ENCODE measurements at places on chromosomes 7 and 10.

GRCh38 chr7:117171106-117171505 lies 151.8 kb downstream of the WNT2 start:
- DNase-seq: no peak

- DNase-seq: no peak
Observed at GRCh38 chr7:126449611-126450268, 803.0 kb downstream of the GRM8 start.

GRCh38 chr7:101993311-101993710 lies 175.9 kb downstream of the CUX1 start:
- no peak for DNase-seq

GRCh38 chr10:70348228-70348850 lies 34.1 kb downstream of the LRRC20 start:
- DNase-seq: no peak

DNA sequence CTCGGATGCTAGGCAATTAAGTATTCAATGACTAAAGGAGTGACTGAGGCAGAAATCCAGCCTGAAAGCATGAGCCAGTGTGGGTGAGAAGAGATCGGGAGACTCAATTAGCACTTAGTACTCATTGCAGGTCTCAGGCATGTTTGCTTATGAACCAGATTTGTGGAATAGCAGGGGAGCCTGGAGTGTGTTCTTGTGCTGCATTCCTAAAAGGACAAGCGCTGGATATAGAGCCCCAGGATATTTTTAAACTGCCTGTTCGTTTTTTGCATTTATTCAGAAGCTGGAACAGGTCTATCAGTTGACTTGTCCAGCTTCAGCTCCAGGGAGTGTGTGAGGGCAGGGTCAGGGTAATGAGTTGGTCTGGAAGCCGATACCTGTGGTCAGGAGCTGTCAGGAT lies 120.3 kb downstream of the BMPER start:
- DNase-seq: no peak

DNA sequence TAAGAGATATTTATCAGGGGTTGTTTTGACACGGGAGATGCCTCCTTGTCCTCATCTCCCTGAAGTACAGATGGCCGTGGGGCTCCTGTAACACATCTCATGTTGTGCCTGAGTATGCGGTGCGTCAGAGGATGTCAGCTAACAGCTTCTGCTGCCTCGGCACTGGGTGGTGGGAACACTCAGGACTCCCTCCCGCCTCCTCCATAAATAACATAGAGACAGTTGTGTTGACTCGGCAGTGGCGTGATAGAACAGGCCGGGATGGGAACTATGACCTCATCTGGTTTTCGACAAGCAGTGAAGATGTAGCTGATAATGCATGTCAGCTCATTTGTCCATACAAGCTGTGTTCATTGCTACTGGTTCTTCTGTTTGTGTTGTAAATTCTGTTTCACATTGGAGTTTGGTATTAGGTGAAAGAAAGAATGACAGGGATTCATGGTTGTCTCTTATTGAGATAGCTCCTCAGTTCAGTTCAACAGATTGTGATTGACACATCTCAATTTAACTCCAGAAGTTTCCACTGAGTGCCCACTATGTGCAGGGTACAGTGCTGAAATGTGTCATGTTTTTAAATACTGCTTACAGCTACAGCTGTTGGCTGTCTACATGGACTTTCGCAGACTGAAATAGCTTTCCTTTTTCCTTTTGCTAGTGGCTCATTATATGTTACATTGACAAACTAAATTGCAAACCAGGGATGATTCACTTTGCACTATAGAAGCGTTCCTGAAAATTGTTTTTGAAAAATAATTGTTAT lies 87.4 kb downstream of the CHN2 start:
- no peak for DNase-seq

DNA sequence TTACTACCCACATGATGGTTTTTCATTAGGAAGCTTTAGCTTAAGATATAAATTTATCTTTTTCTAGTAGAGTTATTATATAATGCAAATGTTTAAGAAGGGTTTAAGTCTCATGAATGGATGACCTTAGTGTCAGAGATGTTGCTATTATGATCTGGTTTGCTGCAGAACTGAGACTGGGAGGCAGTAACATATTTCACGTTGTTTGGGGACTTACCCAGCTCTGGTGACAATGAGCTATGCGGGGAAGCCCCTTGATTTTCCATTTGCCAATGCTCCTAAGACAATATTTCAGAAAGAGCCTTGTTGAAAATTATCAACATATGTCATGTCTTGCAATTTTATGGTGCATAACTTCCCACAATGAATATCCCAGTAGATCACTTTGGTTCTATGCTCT lies 754.6 kb downstream of the REEP3 start:
- no peak for DNase-seq

GRCh38 chr10:93281367-93281720 lies 200.8 kb downstream of the MYOF start:
- no peak for DNase-seq

- DNase-seq: no peak
Observed at GRCh38 chr7:32049599-32049998, 20.6 kb downstream of the PDE1C start.

DNA sequence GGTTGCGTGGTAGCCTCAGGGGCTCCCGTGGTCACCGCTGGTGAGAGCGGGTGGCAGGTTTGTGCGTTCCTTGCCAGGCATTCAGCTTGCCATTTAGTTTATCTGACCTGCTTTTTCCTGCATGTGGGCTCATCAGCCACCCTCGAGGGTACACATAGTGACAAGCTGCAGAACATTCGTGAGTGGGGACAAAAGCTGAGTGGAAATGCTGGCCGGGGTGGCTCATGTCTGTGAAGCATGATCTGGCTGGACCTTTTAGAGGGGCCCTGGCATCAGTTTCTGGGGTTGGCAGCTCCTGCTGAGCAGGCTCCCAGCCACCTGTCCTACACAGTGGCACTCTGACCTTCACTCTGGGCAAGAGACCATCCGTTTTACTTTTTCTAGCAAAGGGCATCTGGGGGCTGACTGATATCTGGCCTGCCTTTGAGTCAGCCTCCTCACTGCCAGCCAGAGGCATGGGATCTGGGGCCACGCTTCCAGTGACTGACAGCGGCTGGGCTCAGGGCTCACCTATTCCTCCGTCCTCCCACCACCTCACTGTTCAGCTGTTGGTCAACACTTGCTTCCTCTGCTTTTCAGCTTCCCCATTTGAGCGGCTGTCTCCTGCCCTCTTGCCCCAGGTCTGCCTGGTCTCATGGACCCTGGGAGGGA lies 75.0 kb downstream of the LANCL2 start:
- no peak for DNase-seq

DNA sequence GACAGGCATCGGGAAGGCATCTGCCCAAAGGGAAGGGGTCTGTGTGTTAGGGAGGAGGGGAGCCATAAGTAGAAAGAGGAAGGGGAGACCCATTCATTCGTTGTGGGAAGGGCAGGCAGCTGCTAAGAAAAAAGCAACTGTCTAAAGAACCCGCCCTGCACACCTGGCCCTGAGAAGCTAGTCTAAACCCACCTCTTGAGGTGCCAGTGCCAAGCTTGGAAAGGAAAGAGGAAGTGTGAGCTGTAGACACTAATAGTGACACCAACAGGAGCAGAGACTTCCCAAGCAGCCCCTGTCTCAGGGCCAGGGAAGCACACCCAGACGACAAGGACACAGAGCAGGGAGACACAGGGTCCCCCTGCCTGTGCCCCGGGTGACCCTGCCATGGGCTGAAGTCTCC lies 40.8 kb upstream of the PRSS58 start:
- no peak for DNase-seq

DNA sequence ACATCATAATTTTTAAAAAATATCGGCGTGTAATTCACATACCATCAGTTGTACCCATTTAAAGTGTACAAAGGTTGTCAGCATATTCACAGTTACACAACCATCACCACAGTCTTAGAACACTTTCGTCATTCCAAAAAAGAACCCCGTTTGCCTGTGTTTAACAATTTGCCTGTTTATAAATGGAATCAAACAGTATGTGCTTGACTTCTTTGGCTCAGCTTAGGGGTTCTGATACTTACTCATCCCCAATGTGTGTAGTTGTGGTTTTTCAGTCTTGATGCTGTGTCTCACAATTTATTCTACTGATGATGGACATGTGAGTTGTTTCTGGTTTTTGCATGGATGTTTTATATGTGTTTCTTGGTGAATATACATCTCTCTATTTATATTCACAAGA lies 50.0 kb downstream of the PRPF18 start:
- no peak for DNase-seq

GRCh38 chr10:88473989-88474883 lies 108.9 kb downstream of the RNLS start:
- no peak for DNase-seq

DNA sequence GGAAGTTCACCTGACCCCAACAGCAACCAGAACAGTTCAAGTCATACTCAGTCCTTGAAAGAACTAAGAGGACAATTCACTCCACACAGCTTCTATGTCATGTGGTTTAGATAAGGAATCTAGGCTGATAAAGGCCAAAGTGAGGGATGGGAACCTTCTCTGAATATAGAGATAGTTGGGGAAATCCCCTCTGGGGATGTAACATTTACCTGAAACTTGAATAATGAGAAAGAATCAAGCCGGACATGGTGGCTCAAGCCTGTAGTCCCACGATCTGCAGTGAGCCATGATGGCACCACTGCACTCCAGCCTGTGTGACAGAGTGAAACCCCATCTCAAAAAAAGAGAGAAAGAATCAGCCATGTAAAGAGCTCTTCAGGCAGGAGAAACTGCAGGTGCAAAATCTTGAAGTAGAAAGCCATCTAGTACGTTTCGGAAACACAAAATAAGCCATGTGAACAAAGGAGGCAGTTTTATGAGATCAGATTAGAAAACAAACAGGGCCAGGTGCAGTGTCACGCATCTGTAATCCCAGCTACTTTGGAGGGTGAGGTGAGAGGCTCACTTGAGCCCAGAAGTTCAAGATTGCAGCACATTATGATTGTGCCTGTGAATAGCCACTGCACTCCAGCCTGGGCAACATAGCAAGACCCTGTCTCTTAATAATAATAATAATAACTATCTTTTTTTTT lies 4.5 kb upstream of the DNMBP start:
- no peak for DNase-seq

GRCh38 chr10:24901686-24902399 lies 50.6 kb downstream of the PRTFDC1 start:
- no peak for DNase-seq

GRCh38 chr7:1543826-1544177 lies 12.2 kb downstream of the TMEM184A start:
- DNase-seq: no peak

DNA sequence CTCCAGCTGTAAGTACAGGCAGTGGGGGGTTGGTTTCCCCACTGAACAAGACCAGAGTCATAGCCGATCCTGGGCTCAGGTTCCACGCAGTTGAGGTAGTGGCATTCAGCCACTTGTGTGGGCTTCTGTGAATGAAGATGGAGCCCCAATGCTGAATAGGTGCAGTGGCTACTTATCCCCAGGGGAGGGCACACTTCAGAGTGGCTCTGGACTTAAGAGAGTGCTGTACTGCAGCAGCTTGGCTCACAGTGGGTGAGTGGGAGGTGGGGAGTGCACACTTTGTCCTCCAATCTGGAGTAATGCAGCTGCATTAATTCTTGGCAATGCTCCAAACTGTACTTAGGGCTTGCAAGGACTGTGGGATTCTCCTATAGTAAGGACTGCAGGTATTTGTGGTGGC lies 81.9 kb downstream of the BUB3 start:
- no peak for DNase-seq
